Muscle of leg (tissue), 16 donors: ENCODE measurements at places on chromosomes 13 and 19. TPM values are rescaled to one million over a fixed set of nuclear protein-coding genes. Genes with fewer than 3 reads are reported as not detected.

The PRR12 gene
- 3.5 TPM for total RNA-seq

The ZNF223 gene
- total RNA-seq: 7.4 TPM

The KANK2 gene
- 71.5 TPM for total RNA-seq

The RXFP2 gene
- total RNA-seq: not detected

The OPA3 gene
- total RNA-seq: 3.2 TPM

The IL4I1 gene
- 0.53 TPM for total RNA-seq

The KLHL1 gene
- 0.09 TPM for total RNA-seq
